Left kidney (tissue), 8 donors: ENCODE measurements at places on chromosomes 2 and 18.

GRCh38 chr2:42961961-42962360, 169.6 kb upstream of the HAAO start:
- DNase-seq: no peak

- no peak for DNase-seq
Observed at GRCh38 chr18:49251451-49251850, 209.0 kb downstream of the DYM start.

DNA sequence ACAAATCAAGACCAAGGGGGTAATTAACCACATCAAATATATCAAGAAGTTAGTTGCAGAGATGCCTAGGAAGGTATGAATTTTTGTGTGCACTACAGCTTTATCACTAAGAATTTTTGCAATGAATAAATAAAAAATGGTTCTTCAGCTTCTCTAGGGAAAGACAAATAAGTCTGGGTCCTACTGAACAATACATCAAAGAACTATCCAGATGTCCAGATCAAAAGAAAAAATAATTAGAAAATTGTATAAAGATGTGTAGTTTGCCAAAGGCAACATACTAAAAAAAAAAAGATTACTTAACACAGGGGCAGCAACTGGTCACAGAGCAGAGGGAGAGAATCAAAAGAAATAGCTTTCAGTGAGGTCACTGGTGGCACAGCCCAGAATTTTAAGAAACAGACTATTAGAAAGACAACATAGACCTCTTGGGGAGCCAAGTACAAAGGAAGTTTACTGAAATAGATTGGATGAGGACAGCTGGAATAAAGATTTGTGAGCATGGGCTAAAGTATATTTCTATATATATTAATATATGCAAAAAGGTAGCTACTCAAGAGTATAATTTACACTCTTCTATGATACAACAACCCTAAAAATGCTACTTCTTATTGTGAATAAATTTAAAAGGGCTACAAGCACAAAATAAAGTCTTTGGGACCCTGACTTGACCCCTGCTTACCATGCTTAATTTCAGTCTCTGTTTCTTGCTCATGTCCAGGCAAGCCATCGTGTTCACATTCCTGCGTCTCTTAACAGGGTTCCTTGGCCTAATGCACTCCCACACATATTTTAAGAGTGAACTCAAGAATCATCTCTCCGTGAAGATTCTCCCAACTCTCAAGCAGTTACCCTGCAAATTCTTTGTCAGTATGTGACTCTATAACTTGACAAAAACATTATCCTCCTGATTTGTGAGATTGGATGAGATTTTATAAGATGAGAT, 99.0 kb upstream of the GRB14 start:
- DNase-seq: no peak

DNA sequence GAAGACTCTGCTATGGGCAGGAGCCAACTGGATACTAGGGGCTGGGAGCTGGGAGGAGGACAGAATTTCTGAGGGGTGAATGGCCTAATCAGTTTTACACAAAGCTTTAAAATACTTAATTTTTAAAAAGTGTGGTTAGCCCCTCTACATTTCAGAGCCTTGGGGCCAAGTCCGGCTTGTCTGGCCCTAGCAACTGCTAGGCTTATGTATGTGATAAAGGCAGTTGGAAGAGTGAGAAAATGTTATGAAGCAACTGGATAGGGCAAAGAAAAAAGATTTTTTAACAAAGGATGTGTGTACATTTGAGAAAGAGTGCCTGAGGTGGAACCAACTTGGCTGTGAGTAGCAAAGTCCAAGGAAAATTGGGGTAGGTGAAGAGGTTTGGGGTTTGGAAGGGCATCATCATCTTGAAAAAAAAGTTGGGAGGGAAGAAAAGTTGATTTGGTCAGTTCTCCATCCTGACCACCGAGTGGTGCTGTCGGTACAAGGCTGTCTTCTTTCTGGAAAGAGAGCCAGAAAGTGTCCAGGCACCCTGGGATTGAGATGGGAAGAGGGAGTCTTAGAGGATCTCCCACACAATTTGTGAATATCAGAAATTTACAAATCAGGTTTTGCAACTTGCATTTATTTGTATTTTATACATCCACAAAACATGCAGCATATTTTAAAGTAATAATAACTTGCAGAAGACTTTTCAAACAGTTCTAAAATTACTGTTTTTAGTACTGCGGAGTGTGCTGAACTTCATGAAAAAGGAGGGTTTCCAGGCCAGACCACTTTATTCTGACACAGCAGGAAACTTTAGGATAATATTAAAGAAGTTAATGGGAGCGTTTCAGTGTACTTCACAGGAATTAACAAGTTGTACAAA, 10.5 kb upstream of the CDK15 start:
- DNase-seq: no peak

DNA sequence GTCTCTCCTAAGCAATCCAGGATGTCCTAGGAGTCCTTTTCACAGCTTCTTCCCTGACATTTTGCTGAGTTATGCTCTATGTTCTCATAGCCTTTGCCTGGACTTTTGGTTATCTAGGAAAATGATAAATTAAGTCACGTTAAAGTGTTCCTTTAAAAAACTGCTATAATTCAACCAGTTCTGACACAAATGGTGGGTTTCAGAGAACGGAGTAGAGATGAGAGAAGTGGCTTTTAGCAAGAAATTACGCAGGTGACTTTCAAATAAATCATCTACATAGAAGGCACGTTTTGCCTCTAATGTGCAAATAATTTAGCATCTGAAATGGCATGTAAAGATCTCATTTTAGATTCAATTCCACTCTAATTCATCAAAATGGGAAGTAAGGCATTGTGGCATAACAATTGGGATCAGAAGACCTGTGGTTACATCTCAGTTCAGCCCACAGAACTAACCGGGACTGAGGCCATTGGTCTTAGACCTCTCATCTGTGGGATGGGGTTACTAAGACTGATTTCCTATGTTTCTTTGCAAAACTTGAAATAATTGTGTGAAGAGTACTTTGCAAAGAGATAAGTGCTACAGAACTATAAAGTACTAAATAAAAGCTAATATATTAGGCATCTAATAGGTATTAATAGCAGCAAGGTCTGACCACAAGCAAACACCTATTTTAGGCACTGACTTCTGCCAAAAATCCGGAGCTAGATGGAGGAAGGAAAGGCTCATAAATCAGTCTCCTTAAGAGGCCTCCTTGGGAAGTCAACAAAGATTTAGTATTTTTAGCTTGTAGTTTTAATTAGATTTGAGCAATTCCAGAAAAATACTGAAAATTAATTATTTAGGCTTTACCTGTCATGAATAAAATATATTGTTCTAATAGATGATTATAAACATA, 211.4 kb downstream of the PIEZO2 start:
- DNase-seq: no peak

GRCh38 chr2:108626995-108627394, 92.3 kb upstream of the RANBP2 start:
- no peak for DNase-seq

DNA sequence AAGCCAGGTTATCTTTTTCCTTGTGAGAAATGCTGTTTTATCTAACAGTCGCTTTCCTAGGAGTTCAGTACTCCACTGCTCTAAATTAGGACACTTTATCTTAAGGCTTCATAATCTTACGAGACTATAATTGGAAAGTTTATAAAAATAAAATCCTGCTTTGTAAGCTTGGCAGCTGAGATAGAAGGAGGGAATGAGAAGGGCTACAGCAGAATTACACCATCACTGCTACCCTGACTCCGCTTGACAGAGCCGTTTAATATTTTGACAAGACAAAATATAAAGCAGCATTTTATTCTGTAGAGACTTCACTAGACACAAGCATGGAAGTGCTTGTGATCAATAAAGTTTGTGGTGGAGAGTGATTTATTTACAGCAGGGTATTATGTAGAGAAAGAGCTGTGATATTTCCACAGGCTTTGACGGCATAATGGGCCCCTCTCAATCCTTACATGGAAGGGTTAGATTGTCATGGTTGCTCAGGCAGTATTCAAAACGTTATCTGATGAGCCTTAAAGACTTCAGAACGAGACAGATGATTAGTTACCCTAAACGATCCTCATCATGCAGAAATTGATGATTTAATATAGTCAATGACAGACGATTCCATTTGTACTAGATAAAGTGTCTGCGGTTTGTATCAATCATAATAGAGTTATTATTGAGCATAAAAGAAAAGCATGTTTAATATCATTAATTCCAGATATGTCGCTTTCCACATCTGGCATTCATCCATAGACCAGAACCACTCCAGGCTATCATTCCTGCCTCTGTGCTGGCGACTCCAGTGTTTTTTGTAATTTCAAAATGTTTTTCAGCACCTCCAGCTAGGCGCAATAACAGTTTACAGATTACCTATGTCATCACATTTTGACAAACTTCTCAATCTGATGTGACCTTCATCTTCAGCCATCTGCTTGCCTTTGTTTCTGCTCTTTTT, 242.2 kb downstream of the FIGN start:
- DNase-seq: no peak

- no peak for DNase-seq
Observed at GRCh38 chr2:160921386-160921964, 238.8 kb upstream of the TANK start.
